SK-N-SH (cell line): ENCODE measurements at places on chromosomes 12 and 14.

DNA sequence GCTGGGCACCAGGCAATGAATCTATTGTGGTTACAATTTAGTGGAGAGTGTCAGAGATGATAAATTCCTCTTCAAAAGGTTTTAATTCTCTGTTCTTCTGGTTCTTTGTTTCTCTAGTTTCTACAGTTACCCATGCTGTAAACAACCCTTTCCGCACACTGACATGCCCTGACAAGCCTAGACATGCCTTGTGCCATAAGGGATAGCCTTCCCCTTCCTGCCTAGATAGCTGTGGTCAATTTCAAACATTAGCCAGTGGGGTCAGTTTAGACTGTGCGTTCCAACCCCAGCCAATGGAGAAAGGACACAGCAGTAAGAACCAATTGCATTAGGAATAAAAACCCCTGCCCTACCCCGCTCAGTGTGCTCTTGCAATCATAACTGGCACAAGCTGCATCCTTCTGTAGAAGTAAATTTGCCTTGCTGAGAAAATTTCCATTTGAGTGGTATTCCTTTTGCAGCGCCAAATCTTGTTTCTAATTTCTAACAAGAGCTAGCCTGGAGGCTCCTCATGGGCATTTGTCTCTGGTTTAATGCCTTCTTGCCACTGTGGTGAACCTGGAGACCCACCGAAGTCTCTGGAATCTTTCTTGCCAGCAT lies 6.4 kb downstream of the EDDM3A start:
- no peak for DNase-seq

DNA sequence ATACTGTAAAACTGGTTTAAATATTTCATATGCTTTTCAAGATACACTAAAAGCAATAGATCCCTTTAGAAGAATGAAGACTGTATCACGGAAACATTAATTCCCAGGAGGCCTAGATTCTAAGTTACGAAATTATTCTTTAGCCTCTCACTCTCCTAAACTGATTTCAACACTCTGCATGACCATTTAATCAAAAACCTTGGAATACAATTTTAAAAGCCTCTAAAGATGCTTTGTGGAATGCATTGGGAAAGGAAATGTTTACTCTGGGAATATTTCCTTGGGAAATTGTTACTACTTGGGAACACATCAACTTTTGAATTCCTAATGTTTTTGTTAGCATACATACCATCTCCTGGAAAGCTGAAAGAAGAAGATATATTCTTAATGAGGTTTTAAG lies 255.7 kb upstream of the FAR2 start:
- DNase-seq = no peak

DNA sequence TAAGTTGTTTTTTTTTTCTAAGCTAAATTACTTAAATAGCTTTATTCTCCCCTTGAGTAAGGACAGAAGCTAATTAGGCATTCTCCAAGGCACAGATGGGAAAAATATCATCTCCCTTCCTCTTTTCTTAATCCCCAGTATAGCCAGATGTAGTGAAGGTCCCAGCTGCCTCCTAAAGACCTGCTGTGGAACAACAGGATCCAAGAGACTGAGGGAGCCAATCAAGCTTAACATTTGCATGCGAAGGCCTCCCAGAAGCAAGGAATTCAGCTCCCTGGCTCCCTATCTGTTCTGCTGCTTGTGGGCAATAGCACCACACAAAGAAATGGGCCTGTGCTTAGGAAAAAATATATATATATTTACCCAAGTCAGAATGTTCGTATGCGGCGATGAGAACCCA lies 255.2 kb downstream of the SYT1 start:
- DNase-seq = no peak

GRCh38 chr14:75430526-75430925 lies 2.7 kb downstream of the JDP2 start:
- no peak for DNase-seq

DNA sequence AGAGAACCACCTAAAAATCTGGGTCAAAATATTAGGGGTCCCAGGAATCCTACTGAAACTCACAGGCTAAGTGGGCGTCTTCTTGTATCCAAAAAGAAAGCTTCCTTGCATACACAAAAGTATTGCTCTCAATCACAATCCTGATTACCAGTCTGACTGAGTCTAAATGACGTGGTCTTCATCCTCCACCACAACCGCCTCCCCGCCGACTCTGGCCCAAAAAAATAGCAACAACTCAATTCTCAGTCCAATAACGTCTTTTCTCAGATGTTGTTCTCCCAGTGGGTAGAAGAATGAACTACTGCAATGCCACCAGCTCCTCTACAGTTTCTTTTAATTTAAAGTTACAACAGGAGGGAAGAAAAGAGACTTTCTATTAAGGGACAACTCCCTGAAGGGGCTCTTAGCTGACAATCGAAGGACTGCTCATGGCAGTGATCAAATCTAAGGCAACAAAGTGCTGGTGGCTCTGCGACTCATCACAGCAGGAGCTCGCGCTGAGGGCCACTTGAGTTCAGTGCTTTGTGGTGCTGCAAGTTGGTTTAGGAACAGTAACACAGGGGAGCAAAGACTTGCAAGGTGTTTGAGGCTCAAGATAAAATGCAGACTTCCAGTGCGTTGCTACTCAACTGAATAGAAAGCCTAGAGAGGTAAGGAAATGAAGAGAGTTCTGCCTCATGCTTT lies 394.1 kb downstream of the BCAT1 start:
- DNase-seq = no peak

GRCh38 chr12:6734506-6735387 lies 10.9 kb downstream of the COPS7A start:
- DNase-seq = no peak

DNA sequence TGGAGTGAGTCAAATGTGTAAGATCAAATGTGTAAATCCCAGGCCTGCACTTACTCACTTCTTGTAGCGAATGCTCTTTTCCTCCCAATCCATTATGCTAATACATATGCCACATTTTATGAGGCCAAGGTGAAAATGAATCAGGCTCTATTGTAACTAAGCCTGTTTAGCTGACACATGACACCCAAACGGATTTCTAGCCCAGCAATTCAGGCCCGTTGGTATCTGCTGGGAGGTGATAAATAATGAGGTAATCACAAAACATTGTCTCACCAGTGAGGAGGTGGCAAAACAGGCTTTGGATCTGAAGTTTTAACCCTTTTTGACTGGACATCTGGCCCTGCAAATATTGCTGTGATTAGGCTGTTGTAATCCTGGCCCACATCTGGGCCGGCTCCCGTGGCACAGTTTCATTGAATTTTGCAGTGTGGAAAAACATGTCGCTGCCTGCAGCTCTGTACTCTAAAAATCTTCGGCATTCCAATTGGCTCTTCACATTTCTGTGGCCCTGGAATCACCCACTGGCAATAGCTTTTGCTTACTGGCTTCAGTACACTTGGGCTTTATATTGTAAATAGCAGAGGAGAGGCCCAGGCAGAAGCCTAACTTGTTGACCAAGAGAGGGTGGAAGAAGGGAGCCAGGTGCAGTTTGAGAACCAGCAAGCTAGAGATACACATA lies 106.1 kb downstream of the PAX9 start:
- no peak for DNase-seq

- DNase-seq = no peak
Measured at GRCh38 chr12:31742891-31743290, 14.1 kb upstream of the AMN1 start.

DNA sequence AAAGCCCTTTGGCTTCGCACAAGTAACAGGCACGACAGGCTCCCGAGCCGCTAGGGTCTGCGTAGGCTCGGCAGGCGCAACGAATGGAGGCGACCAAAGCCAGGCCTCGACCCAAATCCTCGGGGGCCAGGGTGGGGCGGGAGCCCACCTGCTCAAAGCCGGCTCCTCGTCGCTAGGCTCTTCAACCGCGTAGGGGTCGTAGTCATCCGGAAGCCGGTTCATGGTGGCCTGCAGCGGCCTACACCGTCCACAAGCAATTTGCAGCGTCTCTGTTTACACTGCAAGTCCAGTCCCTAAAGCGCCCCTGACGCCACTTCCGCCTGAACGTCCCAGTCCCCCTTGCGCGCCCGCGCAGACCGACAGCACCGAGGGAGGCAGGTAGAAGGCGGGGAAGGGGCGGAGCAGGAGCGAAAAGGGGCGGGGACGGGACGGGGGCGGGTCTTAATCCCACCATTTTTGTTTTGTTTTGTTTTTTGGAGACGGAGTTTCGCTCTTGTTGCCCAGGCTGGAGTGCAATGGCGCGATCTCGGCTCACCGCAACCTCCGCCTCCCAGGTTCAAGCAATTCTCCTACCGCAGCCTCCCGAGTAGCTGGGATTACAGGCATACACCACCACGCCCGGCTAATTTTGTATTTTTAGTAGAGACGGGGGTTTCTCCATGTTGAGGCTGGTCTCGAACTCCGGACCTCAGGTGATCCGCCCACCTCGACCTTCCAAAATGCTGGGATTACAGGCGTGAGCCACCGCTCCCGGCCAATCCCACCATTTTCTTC lies at the start of gene EAPP:
Gene EAPP (minus strand): TSS at position 295 of the 774 bp plus-strand sequence. CDS start 73 bp downstream, at position 222.
- peak; percentile 96 for DNase-seq

DNA sequence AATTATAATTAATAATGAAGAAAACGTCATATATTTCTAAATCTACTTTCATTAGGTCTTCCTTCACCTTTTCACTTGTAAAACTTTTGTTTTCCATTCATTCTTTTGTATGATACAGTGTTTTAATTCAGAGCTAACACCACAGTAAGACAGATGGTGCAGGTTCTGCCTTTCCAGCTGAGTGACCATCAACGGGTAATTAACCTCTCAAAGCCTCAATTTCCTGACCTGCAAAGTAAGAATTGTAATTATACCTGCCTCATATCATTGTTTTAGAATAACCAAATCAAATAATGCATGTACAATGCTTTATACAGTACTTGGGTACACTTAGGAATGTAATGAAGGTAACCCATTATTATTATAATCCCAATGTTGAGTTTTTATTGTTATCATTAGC lies 157.6 kb downstream of the FOXA1 start:
- no peak for DNase-seq

- DNase-seq = no peak
Measured at GRCh38 chr14:104328607-104329006, 190.2 kb downstream of the KIF26A start.

GRCh38 chr12:19245666-19246065 lies 116.1 kb downstream of the PLEKHA5 start:
- no peak for DNase-seq

DNA sequence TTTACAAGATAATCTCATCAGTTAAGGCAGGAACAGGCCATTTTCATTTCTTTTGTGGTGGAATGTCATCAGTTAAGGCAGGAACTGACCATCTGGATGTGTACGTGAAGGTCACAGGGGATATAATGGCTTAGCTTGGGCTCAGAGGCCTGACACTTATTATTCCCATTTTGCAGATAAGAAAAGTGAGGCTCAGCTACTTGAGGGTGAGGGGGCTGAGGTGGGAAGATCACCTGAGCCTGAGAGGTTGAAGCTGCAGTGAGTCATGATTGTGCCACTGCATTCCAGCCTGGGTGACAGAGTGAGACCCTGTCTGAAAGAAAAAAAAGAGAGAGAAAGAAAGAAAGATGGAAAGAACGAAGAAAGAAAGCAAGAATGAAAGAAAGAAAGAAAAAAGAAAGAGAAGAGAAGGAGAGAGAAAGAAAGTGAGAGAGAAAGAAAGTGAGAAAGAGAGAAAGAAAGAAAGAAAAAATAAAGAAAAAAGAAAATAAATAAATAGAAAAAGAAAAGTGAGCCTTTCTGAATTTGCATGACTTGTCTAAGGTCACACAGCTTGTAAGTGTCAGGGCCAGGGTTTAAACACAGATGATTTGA lies 142.0 kb downstream of the TMEM30B start:
- no peak for DNase-seq

GRCh38 chr14:83170165-83170564 lies 1636.5 kb upstream of the SEL1L start:
- DNase-seq = no peak

GRCh38 chr14:24887623-24888304 lies 162.2 kb downstream of the STXBP6 start:
- DNase-seq = no peak

DNA sequence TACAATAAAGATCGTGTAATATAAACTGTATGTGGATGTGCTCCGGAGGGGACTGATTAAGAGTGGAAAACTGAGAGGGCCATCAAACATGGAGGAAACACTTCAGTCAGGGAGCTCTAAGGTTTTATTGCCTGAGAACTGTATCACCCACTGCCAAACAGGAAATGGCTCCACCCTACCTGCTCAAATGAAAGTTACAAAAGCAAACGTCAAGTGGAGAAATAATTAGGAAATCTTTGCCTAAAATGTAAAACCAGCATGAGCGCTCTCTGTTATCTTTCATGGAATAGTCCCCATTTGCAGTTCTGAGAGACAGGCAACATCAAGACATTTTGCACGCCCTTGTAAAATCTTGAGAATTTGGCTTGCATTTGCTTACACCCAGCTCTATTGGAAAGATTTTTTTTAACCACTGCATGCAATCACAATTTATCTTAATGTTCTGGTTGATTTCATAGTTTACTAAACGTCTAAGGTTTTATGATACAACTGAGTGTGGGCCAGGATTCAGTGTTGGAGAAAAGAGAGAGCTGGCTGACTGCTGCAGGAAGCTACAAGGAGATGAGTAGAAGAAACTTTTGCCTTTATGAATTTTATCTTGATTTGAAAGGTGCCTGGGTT lies 344.0 kb upstream of the PRICKLE1 start:
- DNase-seq = no peak

GRCh38 chr14:95722525-95723190 lies 8.7 kb upstream of the TCL1A start:
- DNase-seq = no peak

DNA sequence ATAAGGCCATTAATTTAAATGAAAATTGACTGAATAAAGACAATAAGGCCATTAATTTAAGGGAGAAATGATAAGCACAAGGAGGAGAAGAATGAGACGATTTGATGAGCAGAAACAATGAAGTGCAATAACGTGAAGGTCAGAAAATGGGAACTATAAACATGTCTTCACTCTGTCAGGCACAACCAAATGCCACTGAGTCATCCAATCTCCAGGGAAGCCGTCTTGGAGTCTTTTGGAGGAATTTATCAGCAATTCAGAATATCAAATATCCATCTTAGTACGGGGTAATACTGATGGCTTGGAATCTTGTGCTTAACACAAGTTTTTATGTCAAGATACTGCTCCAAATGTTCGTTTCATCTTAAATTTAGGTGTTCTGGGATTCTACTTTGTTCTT lies 159.9 kb downstream of the CAPZA3 start:
- DNase-seq = no peak

DNA sequence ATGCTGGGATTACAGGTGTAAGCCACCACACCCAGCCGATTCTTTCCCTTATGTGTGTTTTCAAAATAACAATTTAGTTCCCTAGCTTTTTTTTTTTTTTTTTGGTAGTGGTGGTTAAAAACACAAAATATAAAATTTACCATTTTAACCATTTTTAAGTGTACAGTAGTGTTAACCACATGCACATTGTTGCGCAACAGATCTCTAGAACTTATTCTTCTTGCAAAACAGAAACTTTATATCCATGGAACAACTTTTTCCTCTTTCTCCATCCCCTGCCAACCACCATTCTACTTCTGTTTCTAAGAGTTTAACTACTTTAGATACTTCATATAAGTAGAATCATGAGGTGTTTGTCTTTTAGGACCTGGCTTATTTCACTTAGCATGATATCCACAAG lies 1.1 kb upstream of the NDUFA12 start:
- no peak for DNase-seq

- no peak for DNase-seq
Measured at GRCh38 chr12:89427508-89428156, 75.3 kb upstream of the DUSP6 start.
